ENCODE measurements at places on chromosomes 16 and 17.

GRCh38 chr17:2637422-2637821 lies 44.0 kb downstream of the PAFAH1B1 start:
- DNase-seq, result no peak

DNA sequence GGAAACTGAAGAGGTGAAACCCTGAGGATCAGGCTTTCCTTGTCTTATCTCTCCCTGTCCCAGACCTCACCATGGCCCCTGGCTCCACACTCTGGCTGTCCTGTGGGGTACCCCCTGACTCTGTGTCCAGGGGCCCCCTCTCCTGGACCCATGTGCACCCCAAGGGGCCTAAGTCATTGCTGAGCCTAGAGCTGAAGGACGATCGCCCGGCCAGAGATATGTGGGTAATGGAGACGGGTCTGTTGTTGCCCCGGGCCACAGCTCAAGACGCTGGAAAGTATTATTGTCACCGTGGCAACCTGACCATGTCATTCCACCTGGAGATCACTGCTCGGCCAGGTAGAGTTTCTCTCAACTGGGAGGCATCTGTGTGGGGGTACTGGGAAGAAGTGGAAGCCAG lies 1.4 kb downstream of the CD19 start:
- no peak for DNase-seq

GRCh38 chr17:56292010-56292409 lies 138.7 kb downstream of the ANKFN1 start:
- no peak for DNase-seq

- DNase-seq, result no peak
Observed at GRCh38 chr17:40553694-40554534, 11.4 kb downstream of the CCR7 start.

DNA sequence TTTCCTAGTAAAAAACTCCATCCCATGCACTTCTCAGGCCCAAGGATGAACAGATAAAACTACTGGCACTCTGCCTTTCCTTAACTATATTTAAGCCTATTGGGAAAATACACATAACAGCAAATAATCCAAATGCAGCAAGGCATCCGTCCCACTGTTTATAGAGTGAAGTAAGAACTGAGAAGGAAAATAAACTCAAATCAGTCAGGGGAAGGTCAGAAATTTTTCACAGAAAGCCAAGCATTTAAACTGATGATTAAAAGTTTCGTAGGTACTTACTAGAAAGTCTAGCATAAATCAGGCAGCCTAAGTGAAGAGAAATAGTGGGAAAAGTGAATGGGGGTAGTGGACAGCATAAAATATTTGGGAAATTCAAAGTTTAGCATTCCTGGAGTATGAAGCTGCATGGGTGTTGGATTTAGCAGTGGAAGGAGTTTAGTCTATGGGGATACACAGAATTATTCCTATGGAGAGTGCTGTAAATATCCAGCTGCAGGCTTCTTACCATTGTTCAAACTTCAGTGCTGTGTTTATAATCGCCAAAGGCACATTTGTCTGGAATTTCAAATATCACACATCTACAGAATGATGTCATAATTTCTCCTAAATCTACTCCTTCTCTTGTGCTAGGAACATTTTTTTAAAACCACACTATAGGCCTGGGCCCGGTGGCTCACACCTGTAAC lies 1131.0 kb upstream of the GOT2 start:
- DNase-seq, result no peak

DNA sequence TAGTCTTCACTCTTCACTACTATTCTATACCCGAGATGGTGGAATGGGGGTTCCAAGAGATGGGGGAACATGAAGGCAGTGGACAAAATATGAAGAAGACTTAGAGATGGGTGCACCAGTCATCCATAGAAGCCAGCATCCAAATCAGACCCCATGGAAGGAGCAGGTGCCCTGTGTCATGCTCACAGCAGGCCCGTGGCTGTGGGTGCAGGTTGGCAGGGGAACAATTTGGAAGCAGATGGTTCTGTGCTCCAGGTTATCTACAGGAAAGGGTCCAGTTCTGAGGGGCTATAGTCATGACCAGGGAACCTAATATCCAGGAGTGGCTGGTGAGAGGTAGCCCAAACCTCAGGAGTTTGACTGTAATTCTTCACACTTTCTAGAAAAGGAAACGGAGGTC lies 9.6 kb upstream of the LPCAT2 start:
- no peak for DNase-seq

- no peak for DNase-seq
Observed at GRCh38 chr16:29974291-29975133, 844 bp downstream of the TAOK2 start.

Measured in stimulated activated CD8-positive, alpha-beta memory T cell treated with anti-CD3 and anti-CD28 coated beads, Interleukin-7, amount 100 ng/mL, for 4 hours (primary cell).